ENCODE measurements at places on chromosomes 12 and 14.

DNA sequence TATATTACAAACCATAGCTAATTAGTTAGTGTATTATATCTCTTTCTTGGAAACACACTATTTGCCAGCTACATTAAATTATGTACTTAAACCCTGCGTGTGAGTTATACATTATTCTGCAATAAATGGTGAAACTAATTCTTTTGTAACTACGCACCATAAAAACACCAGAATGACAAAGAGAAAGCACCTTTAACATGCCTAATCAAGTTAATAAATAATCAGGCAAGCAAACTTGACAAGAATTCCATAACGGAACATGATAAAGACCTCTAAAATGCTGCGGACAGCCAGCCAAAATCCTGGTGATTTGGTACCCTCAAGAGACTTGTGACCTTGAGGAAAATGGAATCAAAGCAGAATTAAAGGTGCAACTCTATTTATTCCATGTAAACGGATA, 375.3 kb upstream of the KITLG start:
- no peak for DNase-seq

GRCh38 chr14:59251811-59252771, 63.6 kb downstream of the DAAM1 start:
- no peak for DNase-seq

DNA sequence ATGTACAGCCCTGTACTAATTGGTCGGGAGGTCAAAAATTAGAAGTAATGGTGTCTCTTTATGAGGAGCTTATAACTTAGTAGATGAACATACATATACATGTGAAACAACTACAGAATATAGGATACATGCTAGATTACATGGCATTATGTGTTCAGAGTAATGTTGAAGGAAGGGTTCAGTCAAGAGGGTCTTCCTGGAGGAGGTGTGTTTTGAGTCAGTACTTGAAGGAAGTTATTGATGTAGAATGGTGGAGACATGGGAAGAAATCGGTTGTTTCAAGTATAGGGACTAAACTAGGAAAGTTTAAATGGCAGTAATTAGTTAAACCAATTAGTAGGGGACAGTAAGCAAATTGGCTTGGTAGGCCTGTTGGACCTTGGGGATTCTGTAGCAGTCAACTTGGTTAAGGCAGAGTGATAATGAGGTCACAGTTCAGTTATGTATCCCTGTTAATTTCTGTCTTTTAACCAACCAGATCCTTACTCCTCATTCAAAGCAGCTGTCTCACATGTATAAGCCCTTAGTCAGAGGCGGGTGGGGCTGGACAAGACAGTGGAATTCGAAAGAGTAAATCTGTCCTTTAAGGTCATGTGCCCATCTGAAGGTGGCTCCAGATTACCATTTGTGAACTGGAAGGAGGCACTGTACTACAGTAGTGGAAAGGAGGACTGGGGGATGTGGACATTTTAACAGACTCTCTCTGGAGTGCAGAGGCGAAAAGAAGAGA, 3.5 kb upstream of the ANKRD52 start:
- no peak for DNase-seq

GRCh38 chr14:99790201-99790977, 2.8 kb upstream of the EML1 start:
- no peak for DNase-seq

- no peak for DNase-seq
Observed at GRCh38 chr14:103758059-103758776, 42.6 kb downstream of the ZFYVE21 start.

DNA sequence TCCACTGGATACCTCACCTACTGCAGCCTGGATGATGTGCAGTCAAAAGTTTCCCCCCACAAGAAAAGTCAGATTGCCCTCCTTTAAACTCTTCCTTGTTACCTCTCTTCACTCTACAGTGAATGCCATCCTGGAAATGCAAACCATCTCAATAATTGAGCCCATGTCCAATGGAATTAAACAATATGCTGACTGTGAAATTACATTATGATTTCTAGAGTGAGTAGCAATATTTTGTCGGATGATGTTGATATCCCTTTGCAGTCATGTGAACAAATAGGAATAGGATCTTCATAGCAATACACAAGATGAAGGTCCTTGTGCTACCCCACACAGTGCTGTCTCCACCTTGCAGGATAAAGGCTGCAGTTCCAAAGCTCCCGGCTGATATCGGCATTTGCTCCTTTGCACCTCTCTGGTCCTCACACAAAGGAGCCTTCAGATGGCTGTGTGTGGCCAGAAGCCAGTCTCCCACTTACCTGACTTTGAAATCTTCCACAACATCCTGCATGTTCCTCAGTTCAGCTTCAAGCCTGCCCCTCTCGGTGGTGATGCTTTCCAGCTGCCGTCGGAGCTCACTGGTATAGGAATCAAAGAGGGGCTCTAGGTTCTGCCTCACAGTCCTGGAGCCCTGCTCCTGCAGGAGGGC, 1.5 kb downstream of the KRT75 start:
- DNase-seq: no peak

All from stimulated activated CD4-positive, alpha-beta T cell treated with anti-CD3 and anti-CD28 coated beads, Interleukin-4, amount 100 ng/mL, for 1 hour (primary cell).